Right cardiac atrium (tissue), 5 donors: ENCODE measurements at places on chromosomes 3 and 15. TPM values are rescaled to one million over a fixed set of nuclear protein-coding genes. Genes with fewer than 3 reads are reported as not detected.

DNA sequence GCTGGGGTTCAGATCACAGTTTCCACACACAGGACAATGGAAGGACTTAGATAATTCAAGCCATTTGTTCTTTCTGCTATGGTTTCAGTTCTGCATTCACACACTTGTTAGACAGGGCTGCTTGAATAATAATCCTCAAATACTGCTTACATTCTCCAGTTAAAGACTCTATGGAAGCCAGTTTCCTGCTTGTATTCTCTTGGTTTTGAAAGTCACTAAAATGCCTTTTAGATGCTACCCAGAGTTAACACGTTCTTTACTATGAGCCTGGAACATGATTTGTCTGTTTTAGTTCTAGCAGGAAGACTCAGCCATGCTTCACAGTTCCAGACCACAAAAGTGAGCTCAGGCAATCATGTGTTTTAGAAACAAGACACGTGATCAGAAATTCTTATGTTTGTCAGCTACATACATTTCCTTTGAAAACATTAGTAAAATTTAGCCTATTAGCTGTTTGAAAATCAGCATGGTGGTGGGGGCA, 152.4 kb downstream of the LEKR1 start:
- no peak for DNase-seq

The LMAN1L gene
- polyA plus RNA-seq: 84.7 TPM

The FHIT gene
- polyA plus RNA-seq: 16.5 TPM

DNA sequence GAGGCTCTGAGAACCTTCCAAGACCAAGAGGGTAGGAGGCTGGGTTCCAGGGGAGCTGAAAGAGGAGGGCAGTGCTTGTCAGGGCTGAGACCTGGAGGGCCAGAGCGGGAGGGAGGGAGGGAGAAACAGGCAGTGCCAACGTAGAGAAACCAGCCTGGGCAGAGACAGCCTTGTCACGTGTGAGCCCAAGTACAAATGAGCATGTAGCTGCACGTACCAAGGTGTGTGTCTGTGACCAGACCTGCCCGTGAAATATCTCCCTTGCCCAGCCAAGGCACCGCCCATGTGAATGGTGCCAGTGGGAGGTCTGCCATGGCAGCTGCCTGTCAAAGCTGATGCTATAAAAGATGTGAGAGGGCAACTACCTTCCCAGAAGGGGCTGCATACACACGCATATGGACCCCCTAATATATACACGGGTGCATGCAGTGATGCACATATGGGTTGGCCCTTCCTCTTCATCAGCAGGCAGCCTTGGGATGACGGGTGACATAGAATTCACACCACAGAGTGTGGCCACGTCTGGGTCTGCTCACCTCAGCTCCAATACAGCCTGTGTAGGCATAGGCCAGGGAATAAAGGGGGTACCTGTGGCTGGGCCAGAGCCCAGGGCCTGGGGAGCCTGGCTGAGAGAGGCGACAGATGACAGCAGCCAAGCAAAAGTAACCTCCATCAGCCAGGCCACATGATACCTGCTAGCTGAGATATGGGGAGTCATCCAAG, 7.8 kb upstream of the CTDSPL start:
- no peak for DNase-seq

The STRA6 gene
- polyA plus RNA-seq: 0.25 TPM

The CA12 gene
- polyA plus RNA-seq: 0.75 TPM

- no peak for DNase-seq
These were observed 6.4 kb downstream of the PDE8A start for GRCh38 chr15:84987949-84988624.

- DNase-seq: no peak
These were observed 238.8 kb downstream of the OPA1 start for GRCh38 chr3:193831495-193832455.

DNA sequence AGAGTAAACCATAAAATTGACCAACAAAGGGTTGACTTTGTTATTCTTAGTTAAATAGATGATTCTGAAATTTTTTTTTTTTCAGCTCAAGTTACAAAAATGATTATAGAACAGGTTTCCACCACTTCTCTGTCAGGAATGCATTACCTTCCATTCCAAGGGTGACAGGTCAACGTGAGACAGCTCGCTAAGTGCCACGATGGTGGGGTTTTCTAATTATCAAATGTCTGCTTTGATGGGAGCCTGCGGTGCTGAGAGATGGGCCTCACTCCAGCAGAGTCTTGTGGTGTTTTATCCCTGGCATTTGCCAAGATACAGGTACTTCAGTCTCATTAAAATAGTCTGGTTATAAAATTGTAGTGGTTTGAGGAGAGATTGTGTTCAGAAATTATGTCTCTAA, 80.3 kb downstream of the CGNL1 start:
- no peak for DNase-seq

GRCh38 chr3:188468196-188468595, 314.2 kb downstream of the LPP start:
- no peak for DNase-seq

The FEZF2 gene
- not detected for polyA plus RNA-seq

The INKA1 gene
- 3.9 TPM for polyA plus RNA-seq

- DNase-seq: no peak
These were observed 3.0 kb upstream of the RYK start for GRCh38 chr3:134253475-134254226.

The TMIE gene
- 0.95 TPM for polyA plus RNA-seq

The CTNNB1 gene
- 53.5 TPM for polyA plus RNA-seq

The VEPH1 gene
- polyA plus RNA-seq: 0.25 TPM

DNA sequence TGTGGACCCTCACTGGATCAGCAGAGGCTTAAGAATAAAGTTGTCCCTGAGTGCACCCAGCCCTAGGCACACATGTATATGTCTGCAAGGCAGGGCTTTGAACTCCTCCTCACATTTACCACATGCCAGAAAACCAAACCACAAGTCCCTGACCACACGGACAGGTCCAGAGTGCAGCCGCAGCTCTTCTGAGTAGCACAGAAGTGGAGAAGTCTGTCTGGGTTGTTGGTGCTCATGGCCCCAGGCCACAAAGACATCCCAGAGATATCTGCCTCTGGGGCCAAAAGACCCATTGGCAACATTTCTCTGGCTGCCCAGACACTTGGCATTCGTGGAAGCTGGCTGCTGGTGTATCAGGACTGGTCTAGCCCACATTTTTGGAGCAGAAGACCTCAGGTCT, 17.4 kb downstream of the SUSD5 start:
- DNase-seq: no peak

DNA sequence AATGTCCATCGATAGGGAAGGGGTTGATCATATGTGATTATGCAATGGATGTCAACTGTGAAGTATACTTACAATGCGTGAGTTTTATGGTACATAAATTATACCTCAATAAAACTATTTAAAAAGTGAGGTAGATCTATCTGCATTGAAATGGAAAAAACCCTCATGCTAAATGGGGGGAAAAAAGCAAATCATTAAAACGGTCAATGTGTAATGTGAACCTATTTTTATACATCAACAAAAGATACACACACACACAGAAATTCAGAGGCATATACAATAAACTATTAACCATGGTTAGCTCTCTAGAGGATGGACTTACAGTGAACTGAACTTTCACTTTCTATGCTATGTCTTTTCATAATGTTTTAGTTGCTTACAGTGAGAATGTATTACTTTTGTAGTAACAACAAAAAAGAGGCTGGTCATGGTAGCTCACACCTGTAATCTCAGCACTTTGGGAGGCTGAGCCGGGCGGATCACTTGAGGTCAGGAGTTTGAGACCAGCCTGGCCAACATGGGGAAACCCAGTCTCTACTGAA, 23.1 kb downstream of the STIMATE start:
- no peak for DNase-seq

DNA sequence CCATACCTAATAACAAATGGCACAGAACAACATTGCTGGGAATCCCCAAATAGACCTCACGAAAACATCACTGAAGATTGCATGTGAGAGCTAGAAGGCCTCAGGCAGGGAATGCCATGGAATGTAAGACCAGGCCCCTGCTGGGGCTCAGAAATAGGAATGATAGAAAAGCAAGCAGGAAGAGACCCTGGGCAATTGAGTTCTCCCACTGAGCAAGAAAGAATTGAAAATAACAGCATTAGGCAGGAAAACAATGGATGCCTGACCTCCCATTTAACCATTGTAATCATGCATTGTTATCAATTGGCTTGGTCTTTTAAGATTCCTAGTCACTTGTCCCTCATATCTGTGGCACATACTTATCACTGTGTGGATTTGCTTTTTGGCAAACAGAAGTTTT, 581.6 kb downstream of the FHIT start:
- DNase-seq: no peak

GRCh38 chr3:1068985-1069384, 23.8 kb upstream of the CNTN6 start:
- no peak for DNase-seq

DNA sequence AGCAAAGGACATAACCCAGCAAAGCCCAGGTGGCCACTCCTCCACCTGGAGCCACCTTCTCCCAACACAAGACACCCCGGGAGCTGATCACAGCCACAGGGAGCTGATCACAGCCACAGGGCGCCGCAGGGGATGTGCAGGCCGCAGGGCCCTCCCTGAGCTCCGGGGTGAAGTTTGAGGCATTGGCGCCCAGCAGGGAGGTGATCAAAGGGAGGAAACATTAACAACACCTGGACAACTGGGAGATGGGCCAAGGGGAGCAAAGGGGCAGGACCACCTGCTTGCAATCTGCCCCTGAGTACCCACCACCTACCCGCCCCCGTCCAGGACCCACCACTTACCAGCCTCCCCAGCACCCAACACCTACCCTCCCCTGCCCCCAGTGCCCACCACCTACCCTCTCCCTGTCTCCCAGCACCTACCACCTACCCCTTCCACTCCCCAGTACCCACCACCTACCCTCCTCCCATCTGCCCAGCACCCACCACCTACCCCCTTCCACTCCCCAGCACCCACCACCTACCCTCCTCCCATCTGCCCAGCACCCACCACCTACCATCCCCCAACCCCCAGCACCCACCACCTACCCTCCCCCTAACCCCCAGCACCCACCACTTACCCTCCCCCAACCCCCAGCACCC, 2.4 kb downstream of the UROC1 start:
- no peak for DNase-seq

The MYL3 gene
- polyA plus RNA-seq: 1,012 TPM

GRCh38 chr3:17239417-17239816, 354.7 kb downstream of the PLCL2 start:
- no peak for DNase-seq

The PIGB gene
- polyA plus RNA-seq: 5.3 TPM

The SUCNR1 gene
- polyA plus RNA-seq: 0.45 TPM

The GCNT3 gene
- 0.02 TPM for polyA plus RNA-seq

DNA sequence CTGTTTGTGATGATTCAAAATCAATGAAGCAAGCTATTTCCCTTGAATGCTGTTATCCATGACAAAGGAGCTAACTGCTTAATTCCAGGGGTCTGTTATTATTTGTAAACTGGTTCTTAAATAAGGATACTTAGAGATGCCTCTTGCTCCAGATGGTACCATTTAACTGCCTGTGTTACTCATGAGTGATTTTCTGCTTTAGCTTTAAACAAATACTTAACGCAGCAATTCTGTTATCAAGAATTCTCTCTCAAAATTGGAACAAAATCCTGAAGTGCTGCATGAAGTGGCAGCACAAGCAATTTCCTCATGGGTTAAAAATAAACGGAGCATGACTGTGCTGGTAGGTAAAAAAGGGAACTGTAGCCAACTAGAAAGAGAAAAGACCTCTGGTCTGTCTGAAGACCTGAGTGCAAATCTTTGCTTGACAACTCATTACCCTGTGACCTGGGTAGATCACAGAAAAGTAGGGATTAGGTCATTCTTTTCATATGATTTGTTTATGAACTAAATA, 62.5 kb upstream of the GBE1 start:
- DNase-seq: no peak

GRCh38 chr3:43162230-43163084, 56.6 kb upstream of the POMGNT2 start:
- no peak for DNase-seq
